ENCODE measurements at places on chromosomes 13 and 19.

- DNase-seq = no peak
These were observed 12.1 kb downstream of the CCDC70 start for GRCh38 chr13:51873837-51874236.

- no peak for DNase-seq
These were observed 150.2 kb downstream of the TNFSF13B start for GRCh38 chr13:108419768-108420167.

DNA sequence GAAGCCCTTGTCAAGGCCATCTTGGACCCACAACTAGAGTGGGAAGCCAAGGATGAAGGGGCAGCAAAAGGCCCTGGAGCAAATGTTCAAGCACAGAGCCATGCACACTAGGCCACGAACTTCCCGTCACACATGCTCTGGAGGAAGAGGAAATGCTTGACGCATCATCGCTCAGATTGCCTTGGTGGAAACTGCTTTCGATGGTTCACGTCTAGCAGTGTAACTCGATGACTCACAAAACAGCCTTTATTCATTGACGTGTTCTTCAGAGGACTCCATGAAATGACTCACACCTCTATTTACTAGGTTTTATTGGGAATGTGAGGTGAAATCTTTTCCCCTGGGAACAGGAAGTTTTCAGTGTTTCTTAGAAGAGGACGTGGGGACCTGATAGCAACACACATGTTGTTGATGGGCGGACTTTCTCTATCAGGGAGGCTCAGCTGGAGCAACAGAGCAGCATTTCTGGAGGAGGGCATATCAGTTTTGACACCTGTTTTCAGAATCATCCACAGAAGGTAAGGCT lies 79.8 kb upstream of the FLT1 start:
- DNase-seq = peak; percentile 100

- DNase-seq = no peak
These were observed 7.7 kb upstream of the KIR2DL4 start for GRCh38 chr19:54795758-54796157.

DNA sequence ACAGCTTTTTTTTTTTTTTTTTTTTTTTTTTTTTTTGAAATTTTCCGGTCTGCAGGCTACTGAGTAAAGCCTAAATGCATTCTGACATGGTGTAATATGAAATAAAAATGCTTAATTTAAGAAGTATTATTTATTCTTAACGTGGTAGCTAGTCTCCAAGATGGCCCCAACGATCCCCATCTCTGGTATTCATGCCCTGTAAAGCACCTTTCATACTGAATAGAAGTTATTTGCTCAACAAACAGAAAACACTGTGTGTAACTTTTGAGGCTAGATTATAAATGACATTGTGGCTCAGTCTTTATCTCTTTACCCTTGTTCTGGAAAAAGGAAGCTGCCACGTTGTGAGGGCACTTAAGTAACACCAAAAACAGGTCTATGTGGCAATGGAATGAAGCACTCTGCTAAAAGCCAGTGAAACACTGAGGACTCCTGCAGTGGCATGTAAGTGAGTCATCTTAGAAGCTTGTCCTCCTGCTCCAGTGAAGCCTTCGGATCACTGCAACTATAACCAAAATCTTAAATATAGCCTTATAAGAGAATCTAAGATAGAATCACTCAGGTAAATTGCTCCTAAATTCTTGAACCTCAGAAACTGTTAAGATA lies 128.7 kb downstream of the UGGT2 start:
- DNase-seq = peak; percentile 77

DNA sequence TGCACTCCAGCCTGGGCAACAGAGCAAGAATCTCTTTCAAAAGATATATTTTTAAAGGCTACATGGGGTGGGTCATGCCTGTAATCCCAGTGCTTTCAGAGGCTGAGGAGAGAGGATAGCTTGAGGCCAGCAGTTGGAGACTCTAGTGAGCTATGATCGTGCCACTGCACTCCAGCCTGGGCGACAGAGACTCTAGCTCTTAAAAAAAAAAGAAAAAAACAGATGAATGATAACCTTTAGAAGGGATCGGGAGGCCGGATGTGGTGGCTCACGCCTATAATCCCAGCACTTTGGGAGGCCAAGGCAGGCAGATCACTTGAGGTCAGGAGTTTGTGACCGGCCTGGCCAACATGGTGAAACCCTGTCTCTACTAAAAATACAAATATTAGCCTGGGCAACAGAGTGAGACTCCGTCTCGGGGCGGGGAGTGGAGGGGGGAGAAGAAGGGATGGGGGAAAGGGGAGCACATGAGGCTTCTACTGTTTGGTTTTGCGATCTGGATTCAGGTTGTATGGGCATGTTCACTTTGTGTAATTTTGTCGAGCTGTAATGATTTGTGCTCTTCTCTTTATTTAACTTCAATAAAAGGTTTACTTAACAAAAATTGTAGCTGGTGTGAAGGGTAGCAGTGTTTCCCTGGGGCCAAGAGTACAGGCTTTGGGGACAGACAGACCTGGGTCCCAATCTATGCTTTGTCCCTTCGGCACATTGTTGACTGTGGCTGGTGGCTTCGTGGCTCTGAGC lies 1.1 kb upstream of the PSMC4 start:
- no peak for DNase-seq

DNA sequence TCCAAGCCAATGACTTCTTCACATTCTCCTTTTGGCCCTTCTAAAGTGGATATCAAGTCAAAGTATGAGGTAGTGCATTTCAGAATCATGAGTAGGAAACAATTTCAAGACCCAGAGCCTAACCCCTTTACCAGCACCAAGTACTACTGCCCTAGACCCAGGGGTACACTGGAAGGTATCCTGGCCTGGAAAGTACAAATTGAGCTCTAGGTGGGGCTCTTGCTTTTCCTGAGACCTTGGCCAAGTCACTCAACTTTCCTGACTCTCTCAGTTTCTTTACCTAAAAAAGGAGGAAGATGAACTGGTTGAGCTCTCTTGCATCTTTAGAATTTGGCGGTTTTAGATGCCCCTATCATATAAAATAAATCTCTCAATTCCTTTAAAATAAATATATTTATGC lies 204.7 kb downstream of the FGF14 start:
- peak; percentile 66 for DNase-seq

DNA sequence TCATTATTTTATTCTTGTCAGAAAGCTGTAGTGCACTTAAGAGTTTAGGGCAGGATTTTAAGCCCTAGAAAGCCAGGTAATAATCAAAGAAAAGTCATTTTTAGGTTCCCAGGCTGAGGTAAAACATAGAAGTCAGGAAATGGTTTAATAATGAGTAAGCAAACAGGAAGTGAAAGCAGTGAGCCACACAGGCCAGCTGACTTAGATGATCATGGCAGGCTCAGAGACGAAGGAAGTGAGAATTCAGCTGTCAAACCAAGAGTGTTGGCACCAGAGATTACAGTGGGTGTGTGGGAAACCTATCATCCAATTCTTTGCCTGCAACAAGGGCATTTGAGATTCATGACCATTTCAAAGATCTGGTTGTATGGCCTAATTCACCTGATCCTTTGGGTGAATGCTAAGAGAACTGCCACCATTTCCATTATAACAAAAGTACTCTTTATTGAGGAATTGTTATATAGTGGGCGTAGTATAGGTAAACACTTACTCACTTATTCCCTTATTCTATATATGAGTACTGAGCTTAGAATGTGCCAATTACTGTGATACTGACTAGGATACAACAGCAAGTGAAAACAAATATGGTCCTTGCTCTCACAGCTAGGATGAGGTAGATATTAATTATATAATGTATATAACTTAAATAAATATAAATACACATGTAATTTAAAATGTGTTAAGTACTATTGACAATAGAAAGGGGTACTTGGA lies 103.7 kb upstream of the EDNRB start:
- peak; percentile 58 for DNase-seq

DNA sequence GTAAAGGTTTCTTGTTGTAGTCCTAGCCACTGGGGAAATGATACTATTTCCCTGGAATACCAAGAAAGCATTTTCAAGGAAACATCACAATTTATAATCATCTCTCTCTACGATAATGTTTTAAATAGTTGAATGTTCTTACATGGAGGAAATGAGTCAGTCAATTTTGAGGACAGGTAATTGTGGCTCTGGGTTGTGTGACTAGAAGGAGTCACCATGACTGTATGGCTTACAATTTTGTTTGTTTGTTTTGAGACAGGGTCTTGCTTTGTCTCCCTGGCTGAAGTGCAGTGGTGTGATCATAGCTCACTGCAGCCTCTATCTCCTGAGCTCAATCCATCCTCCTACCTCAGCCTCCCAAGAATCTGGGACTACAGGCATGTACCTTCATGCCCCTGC lies 47.4 kb downstream of the COG3 start:
- peak; percentile 31 for DNase-seq

- DNase-seq = peak; percentile 69
These were observed 105.6 kb downstream of the POSTN start for GRCh38 chr13:37492741-37493514.

- no peak for DNase-seq
These were observed 51.0 kb upstream of the DOCK9 start for GRCh38 chr13:99028890-99029289.

GRCh38 chr13:23766939-23767338 lies 122.3 kb downstream of the MIPEP start:
- no peak for DNase-seq

- no peak for DNase-seq
These were observed 670 bp downstream of the MAP2K7 start for GRCh38 chr19:7904074-7905020.

- no peak for DNase-seq
These were observed 391.6 kb downstream of the HS6ST3 start for GRCh38 chr13:96481482-96481881.
